IPS DF 19.7 (cell line): ENCODE measurements at places on chromosomes 16 and 17.

DNA sequence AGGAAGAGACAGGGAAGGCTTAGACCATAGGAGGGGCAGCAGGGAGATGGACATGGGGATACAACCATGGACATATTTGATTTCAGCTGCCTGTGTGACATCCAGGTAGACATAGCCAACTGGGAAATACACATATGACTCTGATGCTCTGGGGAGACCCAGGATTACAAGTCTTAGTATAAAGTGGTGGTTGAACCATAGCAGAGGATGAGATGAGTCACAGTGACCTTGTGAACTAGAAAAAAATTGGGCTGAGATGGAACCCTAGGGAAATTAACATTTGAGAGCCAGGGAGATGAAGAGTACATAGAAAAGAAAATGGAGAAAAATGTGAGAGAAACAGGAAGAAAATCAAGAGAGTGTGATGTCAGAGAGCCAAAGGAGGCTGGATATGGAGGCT is 10.2 kb downstream of the MARCHF10 start:
- no peak for DNase-seq

DNA sequence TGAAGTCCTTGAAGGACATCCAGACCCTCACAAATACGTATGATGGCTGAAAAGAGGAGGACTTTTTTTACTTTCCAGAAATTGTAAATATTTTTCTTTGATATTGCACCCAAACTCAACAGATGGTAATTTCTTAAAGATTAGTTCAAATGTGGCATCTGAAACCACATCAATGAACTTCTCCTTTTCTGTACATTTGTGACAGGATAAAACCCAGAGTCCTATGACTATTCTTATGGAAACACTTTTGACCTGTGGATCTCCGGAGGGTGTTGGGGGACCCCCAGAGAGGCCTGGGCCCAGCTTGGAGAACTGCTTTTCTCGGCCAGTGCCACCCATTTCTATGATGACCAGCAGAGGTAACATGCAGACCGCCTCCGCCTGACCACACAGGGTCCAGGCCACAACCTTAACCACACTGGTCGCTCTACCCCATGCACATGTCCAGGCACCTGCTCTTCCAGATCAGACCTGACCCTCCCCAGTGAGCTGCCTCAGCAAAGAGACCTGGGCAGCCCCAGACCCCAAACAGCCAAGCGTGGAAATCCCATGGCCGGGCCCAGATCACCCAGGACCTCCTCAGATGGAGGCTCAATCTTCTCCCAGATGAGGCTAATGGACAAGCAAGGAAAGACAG is 22.7 kb downstream of the RPH3AL start:
- no peak for DNase-seq

DNA sequence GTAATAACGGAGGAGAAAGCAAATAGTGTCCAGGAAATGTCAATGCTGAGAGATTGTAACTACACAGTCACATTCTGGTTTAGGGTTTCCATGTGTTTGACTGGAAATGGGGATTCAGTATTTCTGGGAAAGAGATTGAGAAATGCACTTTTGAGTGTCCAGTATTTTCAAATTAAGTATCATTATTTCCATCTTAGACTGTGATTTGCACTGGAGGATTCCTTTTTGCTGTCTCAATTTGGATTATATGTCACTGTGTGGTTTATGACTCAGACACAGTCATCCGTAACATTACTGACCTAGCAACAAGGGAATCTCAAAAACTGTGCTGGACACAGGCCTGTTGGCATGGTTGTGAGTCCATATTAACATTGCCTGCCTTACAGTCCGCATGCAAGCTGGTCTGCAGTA is 681.4 kb downstream of the CDH11 start:
- no peak for DNase-seq

- no peak for DNase-seq
Measured at GRCh38 chr17:1580979-1581676, 18.5 kb upstream of the PITPNA start.

- no peak for DNase-seq
Measured at GRCh38 chr16:1054660-1055556, 17.6 kb upstream of the SSTR5 start.

DNA sequence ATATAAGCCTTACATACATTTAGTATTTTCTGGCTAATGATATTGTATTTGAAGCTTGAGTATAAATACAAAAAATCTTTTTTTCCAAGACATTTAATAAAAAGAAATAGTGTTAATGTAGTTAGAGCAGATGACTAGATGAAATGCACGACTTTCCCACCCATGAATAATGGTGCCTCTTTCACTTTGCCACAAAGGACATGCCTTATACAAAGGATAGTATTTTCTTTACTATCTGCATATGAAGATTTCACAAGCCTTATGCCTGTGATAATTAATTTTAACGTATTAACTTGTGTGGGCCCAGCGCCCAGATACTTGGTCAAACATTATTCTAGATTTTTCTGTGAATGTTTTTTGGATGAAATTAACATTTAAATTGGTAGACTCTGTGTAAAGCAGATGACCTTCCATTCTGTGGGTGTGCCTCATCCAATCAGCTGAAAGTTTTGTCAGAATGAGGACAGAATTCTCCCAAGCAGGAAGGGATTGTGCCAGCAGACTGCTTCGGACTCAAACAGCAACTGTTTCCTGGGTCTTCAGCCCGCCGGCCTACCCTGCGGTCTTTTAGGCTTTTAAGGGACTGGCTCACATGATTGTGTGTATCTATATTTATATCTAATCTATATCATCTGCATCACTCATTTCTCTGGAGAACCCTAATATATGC is 115.4 kb downstream of the USP22 start:
- no peak for DNase-seq

GRCh38 chr16:8330761-8331160 is 259.6 kb downstream of the TMEM114 start:
- DNase-seq, result no peak

DNA sequence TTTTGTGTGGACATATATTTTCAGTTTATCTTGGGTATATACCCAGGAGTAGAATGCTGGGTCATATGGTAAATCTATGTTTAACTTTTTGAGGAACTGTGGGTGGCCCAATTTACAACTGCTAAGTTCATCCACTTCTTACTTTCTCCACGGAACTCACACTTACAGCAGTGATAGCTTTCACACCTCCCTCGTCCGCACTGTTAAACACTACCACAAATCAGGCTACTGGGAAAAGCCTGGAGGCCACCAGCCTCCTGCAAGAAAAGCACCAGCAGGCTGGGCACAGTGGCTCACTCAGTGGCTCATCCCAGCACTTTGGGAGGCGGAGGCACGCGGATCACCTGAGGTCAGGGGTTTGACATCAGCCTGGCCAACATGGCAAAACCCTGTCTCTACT is 14.7 kb upstream of the ZG16 start:
- no peak for DNase-seq

DNA sequence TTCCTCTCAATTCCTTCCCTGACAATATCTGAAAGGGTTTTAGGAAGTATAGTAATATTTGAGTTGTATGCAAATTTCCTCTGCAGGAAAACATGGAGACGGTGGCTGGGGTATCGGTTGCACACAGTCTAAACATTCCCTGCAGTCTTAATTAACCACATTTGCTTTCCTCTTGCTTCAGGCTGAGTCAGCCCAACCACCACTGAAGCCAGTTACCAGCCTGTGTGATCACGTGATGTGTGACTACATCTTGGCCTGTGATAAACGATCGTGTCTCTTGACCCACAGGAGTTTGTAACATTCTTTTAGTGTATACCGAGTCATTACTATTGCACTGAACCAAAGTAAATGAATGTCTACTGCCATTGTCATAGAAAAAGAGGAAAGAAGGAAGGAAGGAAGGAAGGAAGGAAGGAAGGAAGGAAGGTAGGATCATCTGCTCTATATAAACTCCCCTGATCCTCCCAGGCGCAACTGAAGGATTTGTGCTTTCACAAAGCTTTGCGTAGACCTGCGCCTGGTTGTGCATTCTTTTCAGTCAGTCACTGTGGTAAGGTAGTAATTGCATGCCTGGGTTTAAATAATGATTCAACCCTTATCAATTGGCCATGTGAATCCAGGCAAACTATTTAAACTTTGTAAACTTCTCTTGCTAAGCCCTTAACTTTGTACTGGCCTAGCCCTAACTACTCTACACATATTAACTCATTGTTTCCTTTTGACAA is 280.6 kb upstream of the SALL1 start:
- no peak for DNase-seq

DNA sequence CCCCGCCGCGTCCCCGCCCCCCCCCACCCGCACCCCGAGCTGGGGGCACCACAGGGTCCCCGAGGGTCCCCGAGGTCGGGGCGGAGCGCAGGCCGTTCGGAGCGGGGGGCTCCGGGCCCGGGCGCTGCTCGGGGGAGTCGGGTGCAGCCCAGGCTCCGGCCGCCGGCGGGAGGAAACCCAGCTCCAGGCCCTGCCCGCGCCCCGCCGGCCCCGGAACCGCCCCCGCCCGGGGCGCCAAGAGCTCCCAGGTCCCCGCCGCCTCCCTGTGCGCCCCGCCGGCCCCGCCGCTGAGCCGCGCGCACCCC is 33.2 kb upstream of the RPH3AL start:
- no peak for DNase-seq

- DNase-seq, result no peak
Measured at GRCh38 chr17:74245145-74245831, 28.7 kb upstream of the DNAI2 start.

- DNase-seq, result no peak
Measured at GRCh38 chr17:38538906-38539305, 66.8 kb downstream of the SRCIN1 start.

GRCh38 chr17:68701046-68701445 is 99.9 kb upstream of the FAM20A start:
- no peak for DNase-seq

DNA sequence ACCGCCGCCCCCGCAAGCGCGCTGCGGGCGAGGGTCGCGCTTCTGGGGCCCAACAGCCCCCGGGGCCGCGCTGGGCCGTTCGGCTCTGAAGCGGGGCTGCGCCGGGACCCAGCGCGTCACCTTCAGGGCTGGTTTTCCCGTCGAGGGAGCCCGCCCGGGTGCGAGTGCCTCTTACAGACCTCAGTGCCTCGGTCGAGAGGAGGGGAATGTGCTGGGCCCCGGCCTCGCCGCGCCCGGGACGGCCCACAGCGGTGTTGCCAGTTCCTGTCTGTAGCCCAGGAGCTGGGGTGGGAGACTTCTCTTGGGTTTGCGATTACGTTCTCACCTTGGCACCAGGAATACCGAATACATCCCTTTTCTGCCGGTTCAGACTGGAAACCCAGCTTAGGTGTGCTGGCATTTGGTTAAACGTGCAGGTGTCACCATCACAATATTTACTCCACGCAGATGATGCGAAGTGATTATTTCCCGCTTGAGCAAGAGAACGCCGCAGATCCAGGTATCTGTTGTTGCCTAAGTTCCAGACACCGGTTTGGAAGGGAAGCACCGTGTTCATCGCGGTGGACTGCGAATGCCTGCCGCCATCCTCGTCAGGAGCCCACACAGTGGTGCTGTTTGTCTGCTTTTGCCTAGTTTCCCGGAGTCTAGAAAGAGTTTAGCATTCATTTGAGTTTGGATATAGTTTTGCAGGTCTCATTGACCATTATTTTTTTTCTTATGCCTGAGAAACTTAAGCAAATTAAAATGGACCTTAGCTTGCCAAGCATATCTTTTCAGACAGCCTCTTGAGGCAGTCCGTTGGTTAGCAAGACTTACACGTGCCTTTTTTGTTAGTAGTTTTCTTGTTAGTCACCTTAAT is 914 bp downstream of the MAP1LC3B start:
- no peak for DNase-seq

DNA sequence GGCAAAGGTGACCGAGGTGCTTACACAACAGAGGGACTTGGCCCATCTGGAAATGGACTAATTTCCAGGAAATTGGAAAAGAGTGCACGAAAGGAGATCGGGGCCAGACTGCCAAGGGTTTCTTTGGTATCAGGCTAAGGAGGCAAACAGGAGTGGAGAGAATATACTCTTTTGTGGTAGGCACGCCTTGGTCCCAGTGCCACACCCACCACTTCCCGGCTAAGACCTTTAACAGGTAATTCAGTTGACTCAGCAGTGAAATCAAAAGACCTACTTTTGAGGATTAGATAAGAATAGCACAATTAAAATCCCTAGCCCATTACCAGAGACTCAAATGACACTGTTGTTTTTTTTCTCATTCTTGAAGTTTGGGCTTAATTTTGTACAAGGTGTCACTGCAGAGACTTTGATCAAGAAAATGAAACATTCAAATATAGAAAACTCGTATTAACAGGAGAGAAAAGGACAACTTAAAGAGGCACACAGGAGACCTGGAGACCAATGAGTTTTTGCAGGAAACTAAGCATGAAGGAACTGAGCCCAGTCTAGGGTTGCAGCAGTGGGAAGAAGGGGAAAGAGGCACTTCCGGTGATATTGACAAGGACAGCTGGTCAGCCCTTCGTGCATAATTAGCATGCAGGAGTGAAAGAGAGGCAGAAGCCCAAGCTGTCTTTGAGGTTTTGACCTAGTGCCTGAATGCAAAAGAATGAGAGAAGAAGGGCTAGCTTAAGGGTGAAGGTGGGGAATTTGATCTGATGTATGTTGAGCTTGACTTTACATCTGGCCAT is 265.5 kb upstream of the CCL2 start:
- no peak for DNase-seq

GRCh38 chr17:79213305-79213704 is 138.7 kb downstream of the ENGASE start:
- DNase-seq, result no peak
